Fibroblast of the aortic adventitia (primary cell): ENCODE measurements at places on chromosomes 3 and 15.
A peak's percentile ranks its signal among the peaks of the same experiment; 100 is the strongest.

- no peak for DNase-seq
These were observed 48.0 kb upstream of the GSK3B start for GRCh38 chr3:120142236-120142635.

GRCh38 chr3:137259089-137259488 is 301.3 kb downstream of the IL20RB start:
- peak; percentile 1 for DNase-seq

GRCh38 chr3:78985981-78986380 is 781.8 kb downstream of the ROBO1 start:
- no peak for DNase-seq

GRCh38 chr3:156551746-156552145 is 3.2 kb downstream of the SSR3 start:
- DNase-seq = peak; percentile 83

DNA sequence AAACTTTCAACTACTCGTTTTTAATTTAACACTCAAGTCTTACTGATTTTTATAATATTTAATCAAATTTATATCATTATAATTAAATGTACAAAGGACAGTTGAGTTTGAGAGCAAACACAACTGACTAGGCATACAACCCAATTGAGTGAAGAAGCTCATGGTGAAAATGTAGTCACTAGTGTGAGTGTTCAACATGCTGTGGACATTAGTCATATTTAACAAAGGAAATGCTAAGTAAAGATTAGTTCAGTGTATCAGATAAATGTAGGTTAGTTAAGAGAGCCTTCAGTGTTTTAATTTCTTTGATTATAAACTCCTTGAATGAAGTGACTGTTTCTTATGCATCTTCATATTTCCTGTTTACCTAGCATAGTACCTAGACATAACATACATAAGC is 444.2 kb upstream of the GOLIM4 start:
- DNase-seq = no peak

DNA sequence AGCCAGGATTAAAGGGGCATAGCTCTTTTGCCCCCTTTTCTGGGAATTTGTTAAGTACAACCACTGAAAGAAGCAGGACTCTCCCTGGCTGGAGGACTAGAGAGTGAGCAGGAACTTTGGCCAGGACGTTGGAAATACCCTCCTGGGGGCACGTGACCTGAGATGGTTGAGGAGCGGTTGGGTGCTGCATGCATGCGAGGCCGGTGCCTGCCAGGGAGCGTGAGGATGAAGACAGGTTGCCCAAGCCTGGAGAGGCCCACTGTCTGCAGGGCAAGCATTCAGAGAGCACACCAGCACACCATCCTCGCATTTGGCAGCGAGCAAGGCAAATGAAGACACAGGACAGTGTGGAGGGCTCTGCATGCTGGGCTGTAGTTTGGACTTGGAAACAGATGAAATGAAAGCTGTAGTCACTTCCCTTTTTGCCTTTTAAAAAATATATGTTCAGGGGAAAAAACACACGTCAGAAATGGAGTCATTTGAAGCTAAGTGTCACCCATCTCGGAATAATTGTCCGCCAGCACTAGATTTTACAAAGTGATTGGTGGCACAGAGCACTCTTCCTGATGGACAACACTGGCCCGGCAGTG is 217.6 kb downstream of the SLCO3A1 start:
- no peak for DNase-seq

DNA sequence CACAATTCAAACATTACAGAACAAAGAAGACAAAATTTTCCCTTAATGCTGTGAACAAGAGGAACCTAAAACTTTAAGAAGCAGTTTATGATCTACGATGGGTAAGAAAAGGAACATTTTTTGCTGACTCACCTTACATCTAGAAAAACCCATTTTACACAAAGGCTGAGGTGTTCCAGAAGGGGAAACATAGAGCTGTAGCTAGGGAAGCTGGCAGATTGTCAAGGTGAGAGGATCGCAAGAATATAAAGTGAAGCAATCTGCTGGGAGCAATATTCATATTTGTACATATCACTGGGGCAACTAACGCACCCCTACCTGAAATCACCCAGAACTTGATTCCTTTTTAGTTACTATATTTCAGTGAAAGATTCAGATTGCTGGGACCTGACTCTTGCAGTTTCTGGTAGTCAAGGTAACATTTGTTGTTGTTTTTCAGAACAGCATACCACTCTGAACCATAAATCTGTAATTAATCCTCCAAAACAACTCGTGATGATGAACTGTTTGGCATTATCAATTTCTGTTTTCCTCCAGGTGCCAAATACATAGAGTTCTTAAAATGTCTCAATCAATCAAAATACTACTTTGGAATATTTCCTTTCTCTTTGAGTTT is 184.1 kb upstream of the LRRC3B start:
- no peak for DNase-seq

DNA sequence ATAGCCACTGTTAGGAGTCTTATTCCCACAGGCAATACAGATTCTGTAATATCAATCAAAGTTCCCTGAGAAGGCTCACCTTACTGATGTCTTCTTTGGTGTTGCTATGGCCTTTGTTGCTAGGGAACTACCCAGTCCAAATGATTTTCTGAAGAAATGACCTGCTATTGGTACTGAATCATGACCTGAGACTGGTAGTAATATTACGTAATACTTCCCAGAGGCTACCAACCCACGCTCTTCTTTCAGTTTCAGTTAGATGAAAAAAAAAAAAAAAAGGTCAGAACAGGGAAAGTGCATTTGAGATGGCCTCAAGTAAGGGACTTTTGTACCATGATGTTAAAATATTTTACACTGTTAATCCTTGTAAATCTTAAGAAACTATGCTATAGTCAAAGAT is 1092.5 kb upstream of the EPHA6 start:
- peak; percentile 18 for DNase-seq

DNA sequence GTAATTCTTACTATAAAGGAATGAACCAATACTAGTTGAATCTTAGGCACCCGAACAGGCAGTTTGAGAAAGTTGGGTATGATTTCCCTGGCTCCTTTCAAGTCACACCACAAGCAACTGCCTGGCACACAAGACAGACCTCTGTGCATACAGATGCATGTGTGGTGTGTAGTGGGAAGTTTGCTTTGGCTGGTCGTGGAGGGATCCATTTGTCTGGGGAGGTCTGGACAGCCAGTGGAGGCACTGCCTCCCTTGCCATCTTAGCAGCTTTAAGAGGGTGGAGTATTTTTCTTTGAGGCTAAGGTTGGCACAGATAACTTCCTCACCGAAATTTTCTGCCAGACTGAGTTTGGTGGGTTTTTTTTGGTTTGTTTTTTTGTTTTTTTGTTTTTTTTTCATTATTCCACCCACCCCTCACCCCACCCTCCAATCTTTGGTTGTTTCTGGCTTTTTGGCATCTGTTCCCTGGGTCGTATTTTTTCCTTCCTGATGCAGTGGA is 97.1 kb downstream of the TMEM212 start:
- DNase-seq = no peak

DNA sequence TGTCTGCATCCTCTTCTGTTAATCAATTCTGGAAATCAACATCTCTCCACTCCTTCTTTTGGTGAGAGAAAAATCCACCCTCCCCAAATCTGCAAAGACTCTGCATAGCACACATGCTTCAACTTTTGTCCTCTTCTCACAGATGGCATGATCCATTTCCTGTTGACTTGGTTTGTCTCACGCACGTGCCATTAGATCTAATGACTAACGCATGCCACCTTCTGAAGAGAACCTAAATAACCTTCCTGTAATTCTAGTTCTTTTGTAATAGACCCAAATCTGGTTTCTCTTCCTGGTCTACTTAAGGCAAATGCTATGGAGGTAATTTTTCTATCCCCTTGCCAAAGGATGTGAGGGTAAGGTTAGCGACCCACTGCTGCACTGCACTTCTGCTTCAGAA is 51.0 kb upstream of the ATOSA start:
- DNase-seq = peak; percentile 19

DNA sequence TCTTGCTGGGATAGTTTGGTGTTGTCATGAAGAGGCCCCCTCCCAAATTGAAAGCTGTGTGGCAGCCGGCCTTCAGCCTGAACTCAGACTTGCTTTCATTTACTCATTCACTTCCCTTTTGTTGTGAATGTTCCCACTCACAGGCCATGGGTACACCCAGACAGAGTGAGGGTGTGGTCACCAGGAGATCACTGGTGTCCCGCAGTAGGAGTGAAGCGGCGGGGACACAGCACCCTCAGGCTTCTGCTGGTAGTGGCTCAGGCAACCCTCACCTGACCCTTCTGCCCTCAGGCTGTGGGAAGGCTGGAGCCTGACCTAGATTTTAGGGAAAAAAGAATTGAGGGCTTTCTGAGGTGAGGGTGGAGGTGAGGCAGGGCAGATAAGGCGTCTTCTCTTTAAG is 244.4 kb downstream of the SOX2 start:
- no peak for DNase-seq

DNA sequence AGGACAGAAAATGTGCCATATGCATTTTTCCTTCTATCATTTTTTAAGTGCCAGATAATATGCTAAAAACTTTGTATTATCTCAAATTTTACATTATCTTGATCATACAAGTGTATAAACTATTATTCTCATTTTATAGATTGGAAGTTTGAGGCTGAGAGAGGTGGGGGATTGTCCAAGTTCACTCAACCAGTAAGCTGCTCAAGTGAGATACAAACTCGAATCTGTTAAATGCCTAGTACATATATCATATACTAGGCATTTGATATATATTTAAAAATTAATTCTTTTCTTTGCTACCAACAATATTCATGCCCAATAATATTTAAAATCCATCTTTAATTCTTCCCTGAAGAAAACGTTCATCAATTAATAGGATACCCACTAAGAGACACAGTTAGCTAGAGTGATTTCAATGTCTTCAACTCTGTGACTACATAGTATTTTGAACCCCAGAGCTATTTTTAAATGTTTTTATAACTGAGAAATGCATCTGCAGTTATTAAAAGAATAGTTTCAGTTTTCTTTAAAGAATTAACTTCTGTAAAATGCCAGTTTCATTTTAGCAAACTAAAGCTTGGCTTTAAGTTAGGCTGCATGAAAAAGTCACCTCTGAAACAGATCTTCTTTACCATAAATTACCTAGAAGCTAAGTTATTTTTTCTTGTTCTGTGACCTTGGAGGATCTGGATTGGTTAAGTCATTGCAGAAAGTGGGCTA is 40.4 kb downstream of the IQCB1 start:
- no peak for DNase-seq

DNA sequence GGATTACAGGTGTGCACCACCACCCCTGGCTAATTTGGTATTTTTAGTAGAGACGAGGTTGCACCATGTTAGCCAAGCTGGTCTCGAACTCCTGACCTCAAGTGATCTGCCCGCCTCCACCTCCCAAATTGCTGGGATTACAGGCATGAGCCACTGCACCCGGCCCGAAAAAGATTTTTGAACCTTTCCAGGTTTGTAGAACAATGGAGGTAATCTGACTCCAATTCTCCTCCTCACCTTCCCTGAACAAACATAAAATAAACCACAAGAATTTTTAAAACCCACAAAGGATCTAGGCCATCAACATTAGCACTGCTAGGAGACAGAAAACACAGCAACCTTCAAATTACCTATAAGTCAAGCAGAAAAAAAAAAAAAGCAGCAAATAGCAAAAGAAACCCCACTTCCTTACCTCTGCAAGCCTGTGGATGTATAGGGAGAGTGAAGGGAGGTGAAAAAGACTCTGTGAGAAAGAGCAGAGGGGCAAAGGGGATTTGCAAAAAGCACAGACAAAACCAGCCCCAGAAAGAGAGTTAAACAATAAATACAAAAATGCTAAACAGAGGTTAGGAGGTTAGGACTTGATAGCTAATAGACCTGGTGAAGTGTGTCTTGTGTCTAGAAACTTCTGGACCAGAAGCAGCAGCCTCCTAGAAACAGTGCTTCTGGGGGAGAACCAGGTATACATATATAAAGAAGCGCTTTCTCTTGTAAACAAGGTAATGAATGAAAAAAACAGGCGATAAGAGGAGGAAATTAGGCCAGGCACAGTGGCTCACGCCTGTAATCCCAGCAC is 32.1 kb downstream of the TFDP2 start:
- no peak for DNase-seq

GRCh38 chr15:83207009-83207659 is 489 bp downstream of the HDGFL3 start:
- peak; percentile 14 for DNase-seq

DNA sequence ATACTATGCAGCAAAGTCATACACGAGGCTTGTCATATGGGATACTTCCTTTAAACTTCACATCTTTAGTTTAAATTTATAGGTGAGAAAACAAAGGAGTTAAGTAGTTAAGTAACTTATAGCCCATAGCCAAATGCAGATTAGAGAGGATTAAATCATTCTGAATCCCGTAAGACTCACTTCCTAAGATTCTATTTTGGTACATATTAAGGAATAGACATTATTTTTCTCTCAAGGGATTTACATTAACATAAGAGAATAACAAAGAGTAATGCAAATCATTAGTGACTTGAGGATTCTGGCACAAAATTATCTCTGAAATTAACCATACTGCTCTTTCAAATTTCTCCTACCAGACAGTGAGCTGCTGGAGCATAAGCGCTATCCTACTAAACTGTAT is 747.4 kb upstream of the ARPP21 start:
- no peak for DNase-seq

DNA sequence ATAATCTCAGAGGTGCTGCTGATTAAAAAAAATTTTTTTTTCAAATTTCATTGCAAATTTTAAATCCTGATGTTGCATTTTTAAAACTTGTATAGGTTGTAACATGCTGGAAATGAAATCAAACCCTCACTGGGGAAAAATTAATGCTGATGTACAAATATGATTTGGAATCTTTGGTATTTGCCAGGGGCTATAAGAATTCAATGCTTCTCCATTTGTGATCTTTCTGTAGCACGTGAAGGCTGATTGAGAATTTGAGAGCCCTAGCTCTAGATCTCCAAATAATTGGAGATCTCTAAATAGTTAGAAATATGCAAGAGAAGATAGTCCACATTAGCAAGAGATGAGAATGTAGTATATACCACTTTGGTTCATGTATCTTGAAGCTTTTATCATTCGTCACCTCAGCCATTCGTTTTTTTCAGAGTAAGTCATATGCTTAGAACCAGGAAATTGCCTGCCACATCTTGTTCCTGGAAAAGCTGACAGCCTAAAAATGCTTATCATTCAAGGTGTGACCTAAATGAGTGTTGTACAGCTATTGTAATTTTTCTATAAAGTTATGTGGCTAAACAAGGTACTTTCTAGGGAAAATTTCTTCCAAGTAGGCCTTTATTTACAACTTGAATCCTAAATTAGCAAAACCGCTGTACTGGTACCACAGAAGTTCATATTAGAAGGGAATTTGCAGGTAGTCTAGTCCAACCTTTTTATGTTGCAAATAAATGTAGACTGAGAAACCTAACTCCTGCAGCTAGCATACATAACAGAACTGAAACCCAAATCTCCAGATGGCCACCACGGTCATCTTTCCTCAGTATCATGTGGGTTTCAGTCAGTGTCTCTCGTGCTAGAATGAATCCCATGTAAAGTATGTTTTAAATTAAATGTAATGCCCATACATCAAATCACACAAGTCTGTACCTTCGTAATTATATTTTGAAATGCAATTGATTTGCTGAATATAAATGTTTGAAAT is 48.5 kb downstream of the FNDC3B start:
- no peak for DNase-seq

GRCh38 chr15:34721802-34722438 is 32.9 kb downstream of the GJD2 start:
- DNase-seq = peak; percentile 74

GRCh38 chr3:136819392-136819730 is 435 bp downstream of the SLC35G2 start:
- peak; percentile 83 for DNase-seq
